ENCODE measurements at places on chromosomes 3 and 15. TPM values are rescaled to one million over a fixed set of nuclear protein-coding genes. Genes with fewer than 3 reads are reported as not detected.
A peak's percentile ranks its signal among the peaks of the same experiment; 100 is the strongest.

DNA sequence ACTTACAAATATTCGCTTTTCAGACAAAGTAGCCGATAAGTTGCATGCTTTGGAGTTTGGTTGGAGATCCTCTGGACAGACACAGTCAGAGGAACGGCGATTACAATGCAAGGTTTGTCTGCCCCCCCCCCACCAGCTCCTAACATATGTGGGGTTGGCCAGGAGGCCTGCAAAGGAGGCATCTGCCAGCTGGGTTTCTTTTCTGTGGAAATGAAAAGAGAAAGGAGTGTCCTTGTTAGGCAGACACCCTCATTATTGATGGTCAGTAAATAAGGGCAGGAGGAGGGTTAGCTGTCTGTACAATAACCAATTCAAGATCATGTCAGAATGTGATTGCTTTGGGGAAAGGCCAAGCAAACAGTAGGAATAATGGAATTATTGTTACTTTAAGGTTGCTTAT, 49.1 kb downstream of the TLNRD1 start:
- no peak for DNase-seq

- no peak for DNase-seq
Observed at GRCh38 chr15:69132977-69133861, 27.2 kb upstream of the GLCE start.

GRCh38 chr3:148455098-148455497, 242.6 kb upstream of the AGTR1 start:
- DNase-seq = no peak

DNA sequence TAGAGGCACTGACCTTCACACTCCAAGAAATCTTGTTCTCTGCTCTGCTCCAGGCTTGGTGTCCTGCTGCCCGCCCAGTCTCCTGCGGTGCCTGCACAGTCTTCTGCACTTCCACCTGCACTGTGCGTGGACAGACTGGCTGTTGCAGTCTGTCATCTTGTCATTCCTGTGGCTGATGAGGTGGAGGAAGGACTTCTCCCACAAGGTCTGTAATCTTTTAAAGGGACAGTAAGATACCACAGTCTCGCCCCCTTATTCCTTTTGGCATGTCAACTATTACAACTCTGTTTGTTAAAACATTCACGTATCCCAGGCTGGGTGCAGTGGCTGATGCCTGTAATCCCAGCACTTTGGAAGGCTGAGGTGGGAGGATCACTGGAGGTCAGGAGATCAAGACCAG, 54.1 kb upstream of the IGF2BP2 start:
- DNase-seq = no peak

DNA sequence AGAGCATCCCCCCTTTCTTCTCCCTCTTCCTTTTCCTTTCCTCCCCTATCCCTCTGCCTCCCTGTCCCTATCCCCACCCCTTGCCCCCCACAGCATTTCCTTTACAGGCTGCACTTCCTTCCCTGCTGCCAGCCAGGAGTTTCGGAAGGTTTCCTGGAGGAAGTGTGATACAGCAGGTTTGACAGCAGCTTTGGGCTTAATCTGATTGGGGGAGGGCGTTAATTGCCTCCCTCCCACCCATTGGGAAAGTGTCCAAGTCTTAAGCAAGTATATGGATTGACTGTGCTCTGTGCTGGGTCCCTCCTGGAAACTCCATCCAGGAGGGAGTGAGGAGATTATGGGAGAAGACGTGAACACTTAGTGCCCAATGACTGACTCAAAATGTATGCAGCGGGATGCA, 1.8 kb downstream of the SCAMP5 start:
- no peak for DNase-seq

DNA sequence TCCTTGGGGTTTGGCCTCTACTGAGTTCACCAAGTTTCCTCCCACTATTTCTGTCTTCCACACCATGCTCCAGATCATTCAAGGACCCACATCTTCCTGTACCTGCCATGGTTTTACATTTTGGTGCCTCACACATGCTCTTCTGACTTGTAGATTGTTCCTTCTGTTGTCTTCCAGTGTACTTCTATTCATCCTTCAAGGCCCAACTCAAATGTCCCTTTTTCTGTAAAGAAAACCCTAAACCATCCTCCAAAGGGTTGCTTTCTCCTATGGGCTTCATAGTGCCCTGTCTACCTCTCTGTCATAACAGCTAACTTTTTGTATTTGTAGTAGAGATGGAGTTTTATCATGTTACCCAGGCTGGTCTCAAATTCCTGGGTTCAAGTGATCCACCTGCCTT, 20.1 kb upstream of the TSEN2 start:
- DNase-seq = no peak

GRCh38 chr15:87118435-87118834, 1038.8 kb downstream of the AGBL1 start:
- no peak for DNase-seq

- no peak for DNase-seq
Observed at GRCh38 chr3:133394561-133395311, 5.1 kb upstream of the BFSP2 start.

- DNase-seq = peak; percentile 32
Observed at GRCh38 chr15:84750583-84751092, 2.2 kb downstream of the ZNF592 start.

GRCh38 chr3:73432023-73432705, 192.6 kb downstream of the PDZRN3 start:
- DNase-seq = peak; percentile 15

GRCh38 chr3:148938306-148938705, 53.0 kb upstream of the GYG1 start:
- DNase-seq = no peak

The SNX22 gene
- 0.59 TPM for total RNA-seq

The IL16 gene
- 117 TPM for total RNA-seq

The NR1I2 gene
- total RNA-seq = 0.40 TPM

The C3orf80 gene
- total RNA-seq = not detected

The PLSCR5 gene
- not detected for total RNA-seq

Measured in activated CD4-positive, alpha-beta T cell treated with anti-CD3 and anti-CD28 coated beads for 36 hours (primary cell).